Keratinocyte (primary cell): ENCODE measurements at places on chromosomes 12 and 14. TPM values are rescaled to one million over a fixed set of nuclear protein-coding genes. Genes with fewer than 3 reads are reported as not detected.

The STYK1 gene
- 2.0 to 2.8 TPM (median 2.3 TPM) in 3 replicates for polyA plus RNA-seq

The RTL1 gene
- polyA plus RNA-seq, result not detected in 3 replicates

The TBC1D30 gene
- 0.41 to 0.54 TPM (median 0.50 TPM) in 3 replicates for polyA plus RNA-seq

The KRT82 gene
- 0.03 TPM in 1 of 3 replicates, not detected in the others for polyA plus RNA-seq

The DAD1 gene
- 351 to 437 TPM (median 369 TPM) in 3 replicates for polyA plus RNA-seq

The GZMB gene
- polyA plus RNA-seq, result 0.08 TPM in 1 of 3 replicates, not detected in the others

The MRPL52 gene
- polyA plus RNA-seq, result 56.0 to 104 TPM (median 82.0 TPM) in 3 replicates
